ENCODE measurements at places on chromosomes 7 and 10.

- DNase-seq, result no peak
These were observed 66.8 kb downstream of the MAD1L1 start for GRCh38 chr7:2165610-2166594.

- no peak for DNase-seq
These were observed 117.0 kb upstream of the ARID5B start for GRCh38 chr10:61784354-61785133.

DNA sequence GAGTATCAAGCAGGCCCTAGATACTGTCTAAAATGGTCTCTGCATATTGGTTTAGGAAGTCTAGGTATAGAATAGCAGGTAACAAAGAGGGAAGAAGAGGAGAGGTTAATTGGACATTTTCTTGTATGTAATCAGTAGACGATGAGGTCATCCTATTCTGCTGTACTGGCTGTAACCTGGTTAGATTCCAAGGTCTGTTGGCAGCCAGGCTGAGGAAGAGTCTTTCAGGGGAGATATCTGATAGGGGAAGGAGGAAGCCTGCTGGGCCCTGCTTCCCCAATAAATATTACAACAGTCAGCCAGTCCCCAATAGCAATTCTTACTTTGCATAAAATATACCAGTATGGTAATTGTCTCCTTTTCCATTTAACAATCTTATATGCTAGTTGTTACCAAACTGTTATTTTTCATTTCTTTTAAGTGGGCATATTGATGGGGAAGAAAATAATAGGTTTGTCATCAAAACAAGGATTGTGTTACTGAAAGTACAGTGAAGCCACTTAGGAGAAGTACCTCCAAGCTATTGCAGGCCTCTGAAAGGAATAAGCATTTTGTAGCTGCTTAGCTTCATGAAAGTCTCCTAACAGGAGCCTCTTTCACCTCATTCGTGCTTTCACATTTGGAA, 186.4 kb downstream of the LRRC4 start:
- no peak for DNase-seq

DNA sequence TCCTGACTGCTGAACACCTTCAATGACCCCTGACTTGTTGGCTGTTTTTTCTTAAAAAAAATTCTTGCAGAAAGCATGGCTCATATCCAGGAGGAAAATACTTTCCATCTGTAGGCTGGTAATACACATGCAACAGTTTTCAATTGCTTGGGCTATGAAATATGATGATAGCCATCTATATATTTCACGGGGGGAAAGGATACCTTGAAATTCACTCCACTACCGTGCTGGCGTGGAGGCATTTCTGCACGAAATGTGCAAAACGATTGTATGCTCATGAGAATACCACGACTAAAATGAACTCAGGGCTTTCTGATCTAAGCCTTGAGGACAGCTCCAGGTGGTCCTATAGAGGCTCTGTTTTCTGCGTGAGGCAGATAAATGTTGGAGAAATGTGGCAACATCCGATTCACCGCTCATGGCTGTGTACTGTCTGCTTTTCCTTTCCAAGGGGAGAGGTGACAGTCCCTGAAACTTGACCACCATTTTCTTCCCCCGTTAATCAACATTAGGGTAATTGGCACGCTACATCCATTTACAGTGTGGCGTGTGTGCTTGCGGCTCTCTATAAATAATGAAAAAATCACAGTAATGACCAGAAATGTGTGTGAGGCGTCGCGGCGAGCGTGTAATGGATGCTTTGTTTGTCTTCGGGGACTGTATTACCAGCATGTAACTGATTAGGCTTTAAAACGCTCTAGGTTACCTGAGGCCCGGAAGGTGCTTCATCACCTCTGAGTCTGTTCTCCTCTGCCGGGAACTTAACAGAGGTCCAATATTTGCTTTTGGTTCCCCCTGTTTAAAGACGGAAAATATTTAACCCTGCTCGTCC, 12.8 kb upstream of the CARD11 start:
- DNase-seq, result no peak

- DNase-seq, result no peak
These were observed 98.3 kb upstream of the ZNF438 start for GRCh38 chr10:31129880-31130405.

- no peak for DNase-seq
These were observed 22.4 kb downstream of the KCNH2 start for GRCh38 chr7:150955519-150956394.

GRCh38 chr7:16779051-16779450, 25.5 kb downstream of the TSPAN13 start:
- no peak for DNase-seq

- DNase-seq, result no peak
These were observed 638 bp downstream of the IQCE start for GRCh38 chr7:2559283-2559950.

DNA sequence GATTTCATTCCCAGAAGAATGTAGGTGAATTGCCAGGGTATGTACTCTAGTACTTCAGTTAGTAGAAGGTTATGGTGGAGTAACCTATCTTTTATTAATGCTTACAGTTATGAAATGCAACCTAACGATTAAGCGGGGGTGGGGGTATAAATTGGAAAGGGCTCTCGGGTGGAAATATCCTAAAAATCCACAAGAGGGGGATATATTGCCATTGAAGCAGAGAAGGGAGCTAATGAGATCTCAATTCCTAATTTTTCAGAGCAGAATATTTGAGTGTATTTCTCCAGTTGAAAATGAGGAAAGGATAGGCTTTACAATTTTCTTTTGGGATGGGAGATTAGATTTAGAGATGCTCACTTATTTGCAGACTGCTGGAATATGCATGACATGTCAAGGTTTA, 90.8 kb downstream of the DNAJB9 start:
- no peak for DNase-seq

DNA sequence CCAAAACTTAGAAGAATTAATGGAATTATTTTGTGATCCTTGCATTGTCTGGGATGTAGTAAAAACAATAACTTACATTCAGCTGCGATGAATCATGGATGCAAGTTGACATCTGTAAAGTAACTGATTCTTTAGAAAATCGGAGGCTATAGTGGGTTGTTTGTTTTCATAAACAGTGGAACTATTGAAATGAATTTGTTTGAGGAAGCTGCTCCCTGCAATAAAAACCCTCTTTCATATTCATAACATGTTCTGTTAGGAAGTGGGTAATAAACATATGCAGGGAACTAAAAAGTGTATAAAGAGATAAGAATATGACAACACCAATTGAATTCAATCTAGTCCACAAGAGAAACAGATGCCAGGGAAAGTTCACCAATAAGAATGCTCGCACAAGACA, 53.6 kb downstream of the AGMO start:
- no peak for DNase-seq

All from esophagus squamous epithelium (tissue), 5 donors.